ENCODE measurements at places on chromosomes 12 and 14. TPM values are rescaled to one million over a fixed set of nuclear protein-coding genes. Genes with fewer than 3 reads are reported as not detected.

AQP6 gene
- total RNA-seq: not detected

IFI27 gene
- total RNA-seq: 1.1 TPM

MED6 gene
- 46.5 TPM for total RNA-seq

MDM1 gene
- total RNA-seq: 9.5 TPM

PPFIA2 gene
- total RNA-seq: not detected

SDS gene
- not detected for total RNA-seq

BEGAIN gene
- total RNA-seq: not detected

OR6C6 gene
- total RNA-seq: not detected

SMIM41 gene
- not detected for total RNA-seq

DNA sequence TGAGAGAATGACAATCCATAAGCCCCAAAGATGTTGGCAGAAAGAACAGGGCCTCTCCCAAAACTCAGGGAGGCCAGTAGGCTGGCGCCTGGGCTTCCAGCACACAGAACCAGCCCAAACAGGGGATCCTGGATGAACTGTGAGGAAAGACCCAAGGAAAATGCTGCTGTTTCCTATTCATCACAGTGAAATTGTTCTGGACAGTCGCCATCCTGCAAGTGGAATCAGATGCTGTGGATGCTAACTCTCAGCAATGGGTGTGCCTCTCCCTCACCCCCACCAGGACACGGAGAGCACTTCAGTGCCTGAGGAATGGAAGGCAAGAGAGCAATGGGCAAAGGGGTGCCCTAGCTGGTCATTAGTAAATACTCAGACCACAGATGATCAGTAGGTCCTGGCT, 80.8 kb downstream of the ANO2 start:
- peaks cover 43% of the 10 kb centered on the region for H3K27me3 ChIP-seq
- no peak for DNase-seq
- H3K36me3 ChIP-seq: no peaks in the 10 kb centered on the region

DNA sequence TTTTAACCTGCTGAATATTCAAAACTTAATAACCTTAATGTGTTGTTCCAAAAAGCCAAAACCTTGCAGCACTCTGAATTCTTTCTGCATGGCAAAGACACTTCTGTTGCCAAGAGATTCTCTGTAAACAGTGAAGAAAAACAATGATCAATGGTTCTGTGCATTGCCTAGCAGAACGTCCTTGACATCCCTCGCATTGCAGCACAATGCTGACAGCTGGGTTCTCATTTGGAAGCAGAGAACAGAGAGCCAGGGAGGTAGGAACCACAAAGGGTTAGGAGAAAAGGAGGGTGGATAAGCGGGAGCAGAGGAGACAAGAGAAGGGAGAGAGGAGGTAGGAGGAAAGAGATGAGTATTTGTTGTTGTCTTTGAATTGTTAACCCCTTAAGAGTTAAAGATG, 501.1 kb downstream of the NAV3 start:
- H3K4me3 ChIP-seq: no peak overlapping the region
- no peaks in the 10 kb centered on the region for H3K4me1 ChIP-seq
- H3K27ac ChIP-seq: no peak overlapping the region
- no peaks in the 10 kb centered on the region for H3K27me3 ChIP-seq

GRCh38 chr14:76814726-76815645, 2.3 kb upstream of the ANGEL1 start:
- H3K4me1 ChIP-seq: peaks cover 14% of the 10 kb centered on the region
- H3K27ac ChIP-seq: no peak overlapping the region
- no peak overlapping the region for H3K4me3 ChIP-seq
- no peaks in the 10 kb centered on the region for H3K36me3 ChIP-seq
- DNase-seq: no peak

- no peaks in the 10 kb centered on the region for H3K4me1 ChIP-seq
- no peak overlapping the region for H3K4me3 ChIP-seq
- no peak for DNase-seq
- H3K27me3 ChIP-seq: peaks cover 98% of the 10 kb centered on the region
Measured at GRCh38 chr12:3604748-3605586, 114.0 kb downstream of the PRMT8 start.

DNA sequence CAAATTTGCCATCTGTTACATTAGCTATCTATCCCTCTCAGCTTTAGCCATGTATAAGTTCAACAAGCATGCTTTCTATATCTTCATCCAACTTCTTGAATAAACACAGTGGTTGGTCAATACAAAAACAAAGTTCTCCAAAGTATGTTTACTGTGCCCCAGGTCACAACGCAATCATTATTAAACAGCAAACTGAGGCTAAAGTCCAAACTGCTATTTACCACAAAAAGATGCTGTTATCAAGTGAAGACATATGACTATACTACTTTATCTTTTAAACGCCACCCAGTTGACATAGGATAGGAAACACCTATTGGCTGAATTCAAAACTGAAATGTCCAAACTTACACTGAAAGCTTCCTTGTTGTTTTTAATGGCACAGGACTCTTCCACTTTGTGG, 11.7 kb downstream of the ZCCHC8 start:
- no peak for DNase-seq
- H3K36me3 ChIP-seq: peaks cover 48% of the 10 kb centered on the region
- no peak overlapping the region for H3K27ac ChIP-seq
- no peaks in the 10 kb centered on the region for H3K27me3 ChIP-seq
- no peaks in the 10 kb centered on the region for H3K4me1 ChIP-seq

DNA sequence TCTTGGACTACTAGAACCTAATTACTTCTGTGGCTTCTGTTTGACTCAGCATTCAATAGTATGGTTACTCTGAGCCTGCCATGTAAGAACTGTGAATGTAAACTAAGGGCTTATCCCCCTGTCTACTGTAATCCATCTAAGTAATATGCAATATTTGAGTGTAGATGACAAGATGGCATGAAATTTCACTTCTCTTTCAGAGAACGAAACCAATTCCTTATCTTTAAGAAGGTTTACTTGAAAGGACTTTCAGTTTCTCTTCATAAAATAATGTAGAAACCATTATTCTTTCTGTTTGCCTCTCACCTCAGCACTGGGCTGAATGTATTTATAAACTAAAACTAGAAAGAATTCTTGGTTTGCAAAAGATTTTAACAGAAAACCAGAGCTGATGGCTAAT, 60.4 kb upstream of the ARID2 start:
- no peak overlapping the region for H3K4me3 ChIP-seq
- peaks cover 9% of the 10 kb centered on the region for H3K4me1 ChIP-seq
- no peaks in the 10 kb centered on the region for H3K36me3 ChIP-seq
- H3K27me3 ChIP-seq: no peaks in the 10 kb centered on the region
- no peak for DNase-seq

- no peak overlapping the region for H3K27ac ChIP-seq
- H3K4me1 ChIP-seq: peaks cover 20% of the 10 kb centered on the region
- H3K27me3 ChIP-seq: no peaks in the 10 kb centered on the region
- no peak for DNase-seq
- H3K4me3 ChIP-seq: no peak overlapping the region
Measured at GRCh38 chr14:75515629-75515996, 6.7 kb upstream of the BATF start.

DNA sequence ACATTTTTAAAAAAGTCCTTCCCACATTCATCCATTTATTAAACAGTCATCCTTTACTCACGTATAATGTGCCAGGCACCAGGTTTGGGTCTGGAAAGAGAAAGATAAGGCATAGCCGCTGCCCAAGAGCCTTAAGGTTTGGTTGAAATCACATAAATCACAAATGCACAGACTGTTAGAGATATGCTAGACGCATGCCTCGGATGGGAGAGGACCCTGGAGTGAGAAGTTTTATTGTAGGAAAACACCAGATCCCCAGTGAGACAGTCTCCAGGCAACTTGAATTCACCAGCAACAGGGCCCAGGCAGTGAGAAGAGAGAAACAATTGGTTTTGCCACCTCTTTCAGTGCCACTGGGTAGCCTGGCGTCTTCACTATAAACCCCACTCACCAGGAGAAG, 305.9 kb upstream of the AMIGO2 start:
- H3K36me3 ChIP-seq: no peaks in the 10 kb centered on the region
- no peak overlapping the region for H3K4me3 ChIP-seq
- no peak for DNase-seq
- peaks cover 4% of the 10 kb centered on the region for H3K4me1 ChIP-seq
- H3K27ac ChIP-seq: no peak overlapping the region

GRCh38 chr12:76820888-76821482, 57.1 kb downstream of the ZDHHC17 start:
- no peaks in the 10 kb centered on the region for H3K4me1 ChIP-seq
- H3K27me3 ChIP-seq: no peaks in the 10 kb centered on the region
- H3K4me3 ChIP-seq: no peak overlapping the region
- H3K27ac ChIP-seq: no peak overlapping the region

GRCh38 chr14:100333827-100334226, 10.7 kb downstream of the SLC25A47 start:
- H3K27me3 ChIP-seq: no peaks in the 10 kb centered on the region
- H3K4me3 ChIP-seq: no peak overlapping the region
- H3K36me3 ChIP-seq: no peaks in the 10 kb centered on the region
- H3K4me1 ChIP-seq: no peaks in the 10 kb centered on the region
- no peak overlapping the region for H3K27ac ChIP-seq
- DNase-seq: no peak

DNA sequence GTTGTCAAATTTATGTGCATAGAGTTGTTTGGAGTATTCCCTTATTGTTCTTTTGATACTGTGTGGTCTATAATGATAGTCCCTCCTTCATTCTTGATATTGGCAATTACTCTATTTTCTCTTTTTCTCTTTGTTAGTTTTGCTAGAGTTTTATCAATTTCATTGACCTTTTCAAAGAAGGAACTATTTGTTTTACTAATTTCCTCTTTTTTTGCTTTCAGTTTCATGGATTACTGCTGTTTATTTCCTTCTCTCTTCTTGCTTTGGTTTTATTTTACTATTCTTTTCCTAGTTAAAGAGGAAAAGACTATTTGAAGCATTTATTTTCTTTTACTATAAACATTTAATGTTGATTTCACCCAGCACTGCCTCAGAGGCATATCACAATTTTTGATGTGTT, 250.9 kb upstream of the PELI2 start:
- no peak overlapping the region for H3K27ac ChIP-seq
- no peak overlapping the region for H3K4me3 ChIP-seq
- DNase-seq: no peak
- no peaks in the 10 kb centered on the region for H3K4me1 ChIP-seq
- no peaks in the 10 kb centered on the region for H3K27me3 ChIP-seq
- no peaks in the 10 kb centered on the region for H3K36me3 ChIP-seq

- no peaks in the 10 kb centered on the region for H3K27me3 ChIP-seq
- no peak for DNase-seq
- H3K4me1 ChIP-seq: no peaks in the 10 kb centered on the region
- no peak overlapping the region for H3K4me3 ChIP-seq
Measured at GRCh38 chr12:6416596-6416995, 28.2 kb upstream of the CD27 start.

DNA sequence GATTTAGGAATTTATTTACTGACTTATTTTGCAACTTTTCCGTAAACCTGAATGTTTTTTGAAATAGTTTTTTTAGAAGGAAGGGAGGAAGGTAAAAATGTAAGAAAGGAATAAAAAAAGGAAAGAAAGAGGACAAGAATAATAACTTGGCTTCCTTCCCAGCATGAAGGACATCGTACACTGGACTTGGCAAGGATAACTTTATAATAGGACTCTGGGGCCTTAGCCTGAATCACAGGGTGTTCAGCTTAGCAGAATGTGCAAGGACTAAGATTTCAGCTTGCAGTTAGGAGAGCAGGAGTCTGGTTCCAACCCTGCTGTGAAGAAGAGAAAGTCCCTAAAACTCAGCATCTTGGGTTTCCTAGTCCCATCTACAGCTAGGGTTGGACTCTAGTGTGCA, 1053.3 kb downstream of the VRK1 start:
- peaks cover 4% of the 10 kb centered on the region for H3K27me3 ChIP-seq
- H3K4me3 ChIP-seq: no peak overlapping the region
- H3K27ac ChIP-seq: no peak overlapping the region
- H3K36me3 ChIP-seq: no peaks in the 10 kb centered on the region
- DNase-seq: no peak

GRCh38 chr14:105492971-105493871, 2.2 kb downstream of the TEDC1 start:
- no peak overlapping the region for H3K27ac ChIP-seq
- peaks cover 18% of the 10 kb centered on the region for H3K4me1 ChIP-seq
- no peaks in the 10 kb centered on the region for H3K36me3 ChIP-seq

DNA sequence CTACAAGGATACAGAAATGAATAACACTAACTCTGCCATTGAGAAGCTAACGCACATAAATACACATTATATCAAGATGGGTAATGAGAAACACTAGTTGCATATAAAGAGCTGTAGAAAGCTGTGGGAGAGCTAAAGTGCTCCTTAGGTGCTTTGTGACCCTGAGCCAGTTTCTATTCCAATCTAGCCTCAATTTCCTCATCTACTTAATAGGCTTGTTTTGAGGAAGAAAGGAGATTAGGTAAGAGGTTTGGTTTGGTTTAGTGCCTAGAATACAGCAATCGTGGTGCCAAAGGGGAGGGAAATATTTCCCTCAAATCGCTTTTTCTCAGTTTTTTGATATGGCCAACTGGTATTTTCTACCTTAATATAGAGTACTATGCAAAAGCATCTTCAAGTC, 994 bp downstream of the SRP54 start:
- no peaks in the 10 kb centered on the region for H3K27me3 ChIP-seq
- peak overlapping the region; percentile 89 for H3K4me3 ChIP-seq
- 0 out of 2 replicates have a peak overlapping the region, but pooled peaks have one; percentile 95 for H3K27ac ChIP-seq
- H3K4me1 ChIP-seq: peaks cover 21% of the 10 kb centered on the region
- no peaks in the 10 kb centered on the region for H3K36me3 ChIP-seq

DNA sequence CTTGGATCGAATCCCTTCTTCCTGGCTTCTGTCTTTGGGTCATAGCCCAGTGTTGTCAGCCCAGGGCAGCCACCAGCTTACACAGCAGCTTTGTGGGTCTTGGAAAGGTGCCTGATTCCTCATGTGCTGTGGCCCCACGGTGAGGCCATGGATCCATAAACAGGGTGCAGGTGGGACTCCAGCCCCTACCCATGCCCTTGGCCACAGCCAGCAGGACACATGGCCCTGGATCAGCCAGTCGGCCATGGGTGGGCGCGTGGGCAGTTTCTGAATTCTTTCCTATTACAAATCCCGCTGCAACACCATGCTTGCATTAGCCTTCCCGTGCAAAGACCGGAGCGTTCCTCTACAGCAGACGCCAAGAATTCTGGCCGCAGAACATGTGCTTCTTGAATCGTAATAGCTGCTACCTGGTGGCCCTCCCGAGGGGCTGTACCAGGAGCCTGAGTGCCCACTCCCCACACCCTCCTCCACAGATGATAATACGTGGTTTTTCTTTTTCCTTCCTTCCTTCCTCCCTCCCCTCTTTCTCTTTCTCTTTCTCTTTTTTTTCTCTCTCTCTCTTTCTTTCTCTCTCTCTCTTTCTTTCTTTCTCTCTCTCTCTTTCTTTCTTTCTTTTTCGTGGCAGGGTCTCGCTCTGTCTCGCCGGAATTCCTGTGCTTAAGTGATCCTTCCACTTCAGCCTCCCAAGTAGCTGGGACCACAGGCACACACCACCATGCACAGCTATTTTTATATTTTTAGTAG, 2.9 kb upstream of the MMP17 start:
- H3K4me1 ChIP-seq: peaks cover 7% of the 10 kb centered on the region
- no peak overlapping the region for H3K27ac ChIP-seq
- no peaks in the 10 kb centered on the region for H3K36me3 ChIP-seq
- no peak overlapping the region for H3K4me3 ChIP-seq

GRCh38 chr14:77144412-77145115, 3.0 kb upstream of the ZDHHC22 start:
- no peak overlapping the region for H3K27ac ChIP-seq
- no peaks in the 10 kb centered on the region for H3K4me1 ChIP-seq
- DNase-seq: no peak
- peaks cover 80% of the 10 kb centered on the region for H3K27me3 ChIP-seq
- H3K36me3 ChIP-seq: no peaks in the 10 kb centered on the region
